ENCODE measurements at places on chromosomes 5 and 9.

DNA sequence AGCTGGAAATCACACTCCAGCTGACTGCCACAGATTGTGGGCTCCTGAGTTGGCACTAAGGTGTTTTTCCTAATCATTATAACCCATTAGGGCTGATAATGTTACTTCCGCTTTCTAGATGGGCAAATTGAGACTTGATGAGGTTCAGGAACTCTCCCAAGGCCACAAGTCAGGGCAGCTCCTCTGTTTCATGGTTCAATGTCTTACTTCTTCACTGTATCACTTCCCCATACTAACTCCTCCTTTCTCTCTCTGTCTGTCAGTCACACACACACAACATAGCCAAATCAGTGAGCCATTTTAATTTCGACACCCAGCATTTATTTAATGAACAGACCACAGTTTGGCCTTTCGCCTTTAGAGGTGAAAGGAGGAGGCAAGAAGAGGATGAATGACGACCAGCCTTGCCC is 17.8 kb upstream of the TRAF1 start:
- no peak for DNase-seq

DNA sequence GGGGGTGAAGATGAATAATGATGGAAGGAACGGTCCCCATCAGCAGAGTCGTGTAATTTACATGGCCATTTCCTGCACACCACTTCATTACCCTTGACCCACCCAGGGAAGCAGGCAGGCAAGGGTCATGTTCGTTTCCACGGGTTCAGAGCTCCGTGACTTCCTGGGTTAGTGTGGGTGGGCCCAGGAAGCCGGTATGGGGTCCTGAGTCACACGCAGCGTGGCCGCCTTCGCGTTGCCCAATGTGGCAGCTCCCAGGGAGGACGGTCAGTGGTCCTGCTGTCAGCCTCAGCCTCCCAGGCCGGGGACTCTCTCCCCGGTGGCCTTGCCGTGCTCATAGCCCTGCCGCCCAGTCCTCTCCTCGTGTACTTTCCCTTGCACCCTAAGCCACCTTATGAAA is 5.1 kb upstream of the TERT start:
- no peak for DNase-seq

- no peak for DNase-seq
Measured at GRCh38 chr5:2740051-2740875, 11.2 kb downstream of the IRX2 start.

GRCh38 chr9:19231126-19231903 is 822 bp downstream of the DENND4C start:
- DNase-seq, result peak; percentile 10

DNA sequence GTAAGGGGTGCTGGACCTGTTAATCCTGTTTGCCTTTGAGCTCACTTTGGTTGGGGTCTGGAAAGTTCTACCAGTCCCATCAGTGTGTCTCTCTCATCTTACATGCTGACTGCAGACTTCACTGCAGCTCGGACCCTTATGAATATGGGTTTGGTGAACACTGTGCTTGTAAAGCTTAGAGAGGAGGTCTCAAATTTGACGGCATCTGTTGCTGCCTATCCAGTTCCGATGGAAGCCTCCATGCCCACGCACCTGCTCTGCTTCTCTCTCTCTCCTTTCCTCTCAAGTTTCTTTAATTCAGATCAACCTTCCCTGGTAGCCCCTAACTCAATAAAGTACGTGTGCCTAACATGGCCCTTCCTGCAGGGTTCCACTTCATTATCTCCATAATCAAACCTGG is 217.9 kb downstream of the HSPA4 start:
- no peak for DNase-seq

GRCh38 chr5:178426326-178427130 is 163.7 kb downstream of the COL23A1 start:
- no peak for DNase-seq
